H9 (cell line): ENCODE measurements at places on chromosomes 6 and 20.

- DNase-seq: peak; percentile 58
Measured at GRCh38 chr6:31110825-31111582, 1.4 kb downstream of the C6orf15 start.

- DNase-seq: no peak
Measured at GRCh38 chr6:169556758-169557548, 144.9 kb downstream of the WDR27 start.

DNA sequence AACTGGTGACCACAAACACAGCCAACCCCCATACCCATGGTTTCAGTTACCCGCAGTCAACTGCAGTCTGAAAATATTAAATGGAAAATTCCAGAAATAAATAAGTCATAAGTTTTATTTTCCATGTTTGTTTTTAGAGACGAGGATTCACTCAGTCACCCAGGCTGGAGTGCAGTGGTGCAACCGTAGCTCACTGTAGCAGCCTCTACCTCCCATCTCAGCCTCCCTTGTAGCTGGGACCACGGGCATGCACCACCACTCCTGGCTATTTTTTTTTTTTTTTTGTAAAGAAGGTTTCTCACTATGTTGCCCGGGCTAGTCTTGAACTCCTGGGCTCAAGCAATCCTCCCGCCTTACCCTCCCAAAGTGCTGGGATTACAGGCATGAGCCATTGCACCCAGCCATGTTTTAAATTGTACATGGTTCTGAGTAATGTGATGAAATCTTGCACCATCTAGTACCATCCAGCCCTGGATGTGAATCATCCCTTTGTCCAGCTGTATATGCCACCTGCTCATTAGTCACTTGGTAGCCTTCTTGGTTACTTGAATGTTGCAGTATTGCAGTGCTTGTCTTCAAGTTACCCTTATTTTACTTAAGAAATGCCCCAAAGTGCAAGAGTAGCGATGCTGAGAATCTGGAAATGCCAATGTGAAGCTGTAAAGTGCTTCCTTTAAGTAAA is 14.5 kb downstream of the CSNK2A1 start:
- DNase-seq: no peak

- DNase-seq: no peak
Measured at GRCh38 chr6:4133941-4134838, 1.2 kb downstream of the ECI2 start.

DNA sequence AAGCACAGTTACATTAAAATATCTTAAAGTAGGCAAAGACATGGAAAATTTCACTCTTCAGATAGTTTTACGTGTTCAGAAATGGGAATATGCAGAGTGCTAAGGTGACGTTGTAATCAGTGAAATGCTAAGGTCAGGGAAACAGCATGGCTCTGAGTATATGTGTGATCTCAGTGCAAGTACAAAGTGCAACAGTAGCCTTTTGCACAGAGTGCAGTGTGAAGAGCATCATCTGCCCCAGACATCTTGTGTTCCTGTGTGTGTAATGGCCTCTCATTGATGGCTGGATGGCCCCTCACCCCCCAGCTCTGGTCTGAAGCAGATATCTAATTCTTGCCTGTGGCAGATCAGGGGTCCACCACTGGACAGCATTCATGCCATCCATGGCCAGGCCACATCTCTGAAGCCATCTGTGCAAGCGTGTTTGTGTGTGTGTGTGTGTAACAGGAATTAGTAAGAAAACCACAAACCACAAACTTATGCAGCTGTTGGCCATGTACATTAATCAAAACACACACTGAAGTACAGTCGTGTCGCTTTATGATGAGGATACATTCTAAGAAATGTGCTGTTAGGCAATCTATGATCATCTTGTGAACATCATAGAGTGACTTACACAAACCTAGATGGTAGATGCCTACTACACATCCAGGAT is 165.1 kb downstream of the RALGAPA2 start:
- no peak for DNase-seq

DNA sequence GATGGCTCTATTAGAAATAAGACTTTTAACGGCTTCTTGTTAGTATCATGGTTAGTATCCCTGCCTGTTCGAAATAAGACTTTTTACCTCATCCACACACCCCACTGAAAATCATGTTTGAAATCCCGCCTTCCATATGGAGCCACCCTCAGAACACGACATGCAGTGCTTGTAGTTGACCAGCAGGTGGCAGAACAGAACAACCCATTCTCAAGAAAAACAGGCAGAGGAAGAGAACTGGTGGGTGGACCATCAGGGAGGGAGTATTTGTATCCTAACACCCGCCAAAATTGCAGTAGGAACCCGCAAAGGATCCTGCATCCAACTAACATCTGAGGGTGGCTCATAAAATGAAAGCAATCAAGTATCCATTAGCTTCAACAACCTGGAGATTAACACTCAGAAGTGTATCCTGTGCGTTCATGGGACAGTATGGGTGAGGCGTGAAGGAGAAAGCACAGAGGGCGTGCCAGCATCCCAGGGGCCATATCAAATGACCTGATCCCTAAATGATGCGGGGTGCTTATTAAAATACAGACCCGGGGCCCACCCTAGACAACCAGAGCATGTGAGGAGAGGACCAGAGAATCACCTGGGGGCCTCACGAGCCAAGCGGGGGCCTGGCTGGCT is 89.6 kb upstream of the NHSL1 start:
- peak; percentile 72 for DNase-seq

DNA sequence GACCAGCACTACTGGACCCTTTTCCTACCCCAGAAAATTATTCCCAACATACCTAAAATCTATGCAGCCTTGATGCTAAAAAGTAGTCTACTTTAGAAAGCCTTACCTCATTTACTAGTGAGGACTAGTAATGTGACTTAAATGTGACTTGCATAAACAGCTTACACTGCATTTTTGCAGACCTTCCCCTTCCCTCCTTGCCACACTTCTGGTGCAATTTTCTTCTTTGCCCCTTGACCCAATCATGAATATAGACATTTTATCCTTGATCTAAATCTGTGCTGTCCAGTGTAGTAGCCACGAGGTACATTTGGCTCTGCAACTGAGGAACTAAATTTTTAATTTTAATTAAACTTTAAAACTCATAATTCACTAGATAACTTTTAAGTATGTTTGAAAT is 7.0 kb upstream of the ZKSCAN8 start:
- no peak for DNase-seq

DNA sequence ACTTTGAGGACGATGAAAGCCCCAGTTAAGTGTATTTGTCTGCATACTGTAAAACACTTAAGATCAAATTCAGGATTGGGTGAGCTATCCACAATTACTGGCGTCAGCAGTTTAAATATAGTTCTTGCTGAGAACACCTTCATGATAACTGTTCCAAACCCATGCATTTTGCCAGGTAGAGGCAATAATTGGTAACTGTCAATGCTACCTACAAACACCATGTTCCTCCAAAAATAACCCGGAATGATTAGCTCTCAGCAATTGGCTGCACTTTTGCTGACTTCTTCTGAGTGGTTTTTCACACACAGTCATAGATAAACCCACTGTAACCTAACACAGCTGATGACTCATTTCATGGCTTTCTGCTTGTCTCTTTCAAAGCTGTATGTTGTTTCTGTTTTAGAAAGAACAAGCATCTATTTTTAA is 1358.6 kb upstream of the GJE1 start:
- no peak for DNase-seq

DNA sequence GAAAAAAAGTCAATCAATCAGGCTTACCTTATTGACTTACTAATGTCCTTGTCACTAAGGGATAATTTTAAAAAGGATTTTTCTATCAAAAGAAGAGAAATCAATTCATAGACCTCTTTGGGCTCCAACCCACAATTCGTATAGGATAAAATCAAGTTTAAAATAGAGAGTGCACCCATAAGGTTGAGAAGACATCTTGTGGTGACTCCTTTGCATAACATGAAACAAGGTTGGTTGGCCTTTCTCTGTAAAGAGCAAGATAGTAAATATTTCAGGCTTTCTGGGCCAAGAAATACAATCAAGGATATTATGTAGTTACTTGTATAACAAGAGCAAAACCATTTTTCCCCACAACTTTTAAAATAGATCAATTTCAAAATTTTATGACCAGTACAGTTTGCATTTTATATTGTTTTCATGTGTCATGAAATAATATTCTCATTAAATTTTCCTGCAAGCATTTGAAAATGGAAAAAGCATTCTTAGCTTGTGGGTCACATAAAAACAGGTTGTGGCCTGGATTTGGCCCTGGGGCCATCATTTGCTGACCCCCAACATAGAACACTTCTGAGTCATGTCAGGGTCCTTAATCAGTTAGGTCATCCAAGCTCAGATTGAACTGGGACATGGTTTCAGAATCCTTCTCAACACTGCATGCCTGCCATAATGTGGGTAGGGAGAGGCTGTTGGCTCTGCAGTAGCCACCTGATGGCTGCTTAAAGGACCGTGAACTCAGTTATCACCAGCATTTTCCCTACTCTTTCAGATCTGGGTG is 76.7 kb downstream of the MYB start:
- DNase-seq: no peak

DNA sequence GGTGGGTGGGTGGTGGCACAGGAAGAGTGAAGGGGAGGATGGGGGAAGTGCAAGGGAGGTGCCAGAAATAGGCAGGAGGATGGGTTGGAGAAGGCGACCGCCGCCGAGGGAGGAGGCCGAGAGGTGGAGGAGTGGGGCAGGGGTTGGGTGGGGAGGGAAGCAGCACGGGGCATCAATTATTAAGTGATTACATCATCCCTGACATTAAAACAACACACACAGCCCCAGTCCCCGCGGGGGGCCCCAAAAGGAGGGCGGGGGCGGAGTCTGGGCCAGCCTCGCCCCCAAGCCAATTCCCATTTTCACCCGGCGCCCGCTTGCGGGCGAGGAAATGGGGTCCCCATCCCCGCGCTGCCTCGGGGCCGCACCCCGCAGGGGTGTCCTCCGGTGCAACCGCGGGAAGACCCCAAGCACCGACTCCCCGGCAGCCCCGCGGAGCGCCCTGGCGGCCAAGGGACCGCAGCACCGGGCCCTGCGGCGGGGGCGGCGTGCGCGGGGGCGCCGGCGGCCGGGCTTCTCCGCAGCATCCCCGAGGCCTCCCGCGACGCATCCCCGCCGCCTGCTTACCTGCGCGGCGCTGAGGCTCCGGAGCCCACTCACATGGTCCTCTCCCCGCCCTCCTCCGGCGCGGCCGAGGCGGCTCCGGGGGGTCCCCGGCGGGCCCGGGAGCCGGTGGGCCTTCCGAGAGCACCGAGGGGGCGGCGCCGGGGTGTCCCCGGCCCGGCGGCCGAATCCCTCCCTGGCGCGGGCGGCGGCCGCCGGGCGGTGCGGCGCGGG is 663 bp downstream of the FYN start:
- peak; percentile 49 for DNase-seq

DNA sequence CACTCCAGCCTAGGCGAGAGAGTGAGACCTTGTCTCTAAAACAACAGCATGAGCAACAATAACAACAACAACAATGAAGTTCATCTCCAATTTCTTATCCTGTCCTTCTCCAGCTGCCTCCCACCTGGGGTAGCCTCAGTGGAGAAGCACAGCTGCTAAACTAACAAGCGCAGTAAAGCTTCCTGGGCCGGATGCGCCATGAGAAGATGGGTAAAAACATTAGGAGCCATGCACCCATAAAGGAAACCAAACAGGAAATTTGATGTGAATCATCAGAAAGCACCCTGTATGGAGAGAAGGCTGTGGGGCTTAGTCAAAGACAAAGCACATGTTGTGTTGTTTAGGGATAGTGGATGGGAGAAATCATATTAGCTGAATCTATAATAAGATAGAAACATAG is 61.1 kb upstream of the CCN6 start:
- no peak for DNase-seq

- DNase-seq: peak; percentile 85
Measured at GRCh38 chr20:35447082-35447789, 8.2 kb upstream of the CEP250 start.

DNA sequence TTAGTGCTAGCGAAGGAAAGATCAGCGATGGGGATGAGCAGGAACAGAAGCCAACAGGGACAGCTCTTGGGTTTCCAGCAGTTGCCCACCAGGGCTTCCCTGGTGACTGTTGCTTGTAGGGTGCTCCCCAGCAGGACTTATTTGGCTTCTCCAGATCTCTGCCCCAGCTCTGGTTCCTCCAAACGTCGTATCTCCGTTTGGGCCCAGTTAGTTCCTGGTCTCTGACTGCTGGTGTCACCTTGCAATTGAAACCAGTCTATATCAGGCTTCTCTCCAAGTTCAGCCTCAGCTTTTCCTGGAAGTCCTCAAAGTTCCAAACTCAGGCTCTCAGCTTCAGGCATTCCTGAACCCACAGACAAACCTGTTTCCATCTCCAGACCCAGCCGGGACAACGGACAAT is 70.8 kb upstream of the NXT1 start:
- no peak for DNase-seq

DNA sequence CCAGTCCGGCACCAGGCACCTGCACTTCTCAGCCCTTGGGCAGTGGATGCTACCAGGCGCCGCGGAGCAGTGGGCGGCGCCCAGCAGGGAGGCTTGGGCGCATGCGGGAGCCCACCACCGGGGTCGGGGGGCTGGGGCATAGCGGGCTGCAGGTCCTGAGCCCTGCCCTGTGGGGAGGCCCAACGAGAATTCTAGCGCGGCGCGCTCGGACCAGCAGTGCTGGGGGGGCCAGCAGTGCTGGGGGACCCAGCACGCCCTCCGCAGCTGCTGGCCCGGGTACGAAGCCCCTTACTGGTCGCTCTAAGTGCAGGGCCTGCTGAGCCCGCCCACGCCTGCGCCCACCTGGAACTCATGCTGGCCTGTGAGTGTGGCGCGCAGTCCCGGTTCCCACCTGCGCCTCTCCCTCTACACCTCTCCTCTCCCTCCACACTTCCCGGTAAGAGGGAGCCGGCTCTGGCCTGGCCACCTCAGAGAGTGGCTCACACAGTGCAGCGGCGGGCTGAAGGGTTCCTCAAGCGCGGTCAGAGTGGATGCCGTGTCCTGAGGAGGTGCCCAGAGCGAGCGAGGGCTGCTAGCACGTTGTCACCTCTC is 28.5 kb upstream of the SERPINB1 start:
- peak; percentile 50 for DNase-seq

DNA sequence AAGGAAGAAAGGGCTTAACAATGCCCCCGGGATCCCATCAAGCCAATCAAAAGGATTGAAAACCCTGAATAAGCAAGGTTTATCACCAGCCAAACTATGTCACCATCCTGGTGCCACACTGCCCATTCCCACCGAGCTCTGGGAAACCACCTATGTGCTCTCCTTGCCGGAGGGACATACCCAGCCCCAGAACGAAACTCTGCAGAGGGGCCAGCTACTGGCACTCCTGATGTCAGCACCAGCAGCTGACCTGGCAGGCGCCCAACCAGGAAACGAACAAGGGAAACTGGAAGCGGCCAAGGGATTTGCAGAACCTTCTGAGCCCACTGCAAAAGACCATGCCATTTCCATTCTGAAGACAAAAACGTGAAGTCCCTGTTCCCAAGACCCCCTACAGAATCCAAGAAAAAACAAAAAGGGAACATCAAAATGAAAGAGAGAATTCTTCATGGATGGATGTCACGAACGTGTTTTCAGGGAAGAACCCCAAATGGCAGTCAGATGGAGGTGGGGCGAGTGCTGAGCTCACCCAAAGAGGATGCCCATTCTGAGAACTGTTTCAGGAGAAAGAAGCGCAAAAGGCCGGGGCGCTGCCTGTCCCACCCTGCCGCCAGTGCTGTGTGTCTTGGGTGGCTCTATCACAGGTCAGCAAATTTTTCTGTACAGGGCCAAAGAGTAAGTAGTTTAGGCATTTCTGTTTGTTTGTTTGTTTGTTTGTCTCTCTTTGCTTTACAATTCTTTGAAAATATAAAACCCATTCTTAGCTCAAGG is 305.2 kb downstream of the ESR1 start:
- DNase-seq: no peak

GRCh38 chr6:53564401-53565065 is 19.6 kb upstream of the GCLC start:
- no peak for DNase-seq
